Activated T-cell treated with anti-CD3 and anti-CD28 coated beads for 48 hours (primary cell): ENCODE measurements at places on chromosomes 7 and 10.

DNA sequence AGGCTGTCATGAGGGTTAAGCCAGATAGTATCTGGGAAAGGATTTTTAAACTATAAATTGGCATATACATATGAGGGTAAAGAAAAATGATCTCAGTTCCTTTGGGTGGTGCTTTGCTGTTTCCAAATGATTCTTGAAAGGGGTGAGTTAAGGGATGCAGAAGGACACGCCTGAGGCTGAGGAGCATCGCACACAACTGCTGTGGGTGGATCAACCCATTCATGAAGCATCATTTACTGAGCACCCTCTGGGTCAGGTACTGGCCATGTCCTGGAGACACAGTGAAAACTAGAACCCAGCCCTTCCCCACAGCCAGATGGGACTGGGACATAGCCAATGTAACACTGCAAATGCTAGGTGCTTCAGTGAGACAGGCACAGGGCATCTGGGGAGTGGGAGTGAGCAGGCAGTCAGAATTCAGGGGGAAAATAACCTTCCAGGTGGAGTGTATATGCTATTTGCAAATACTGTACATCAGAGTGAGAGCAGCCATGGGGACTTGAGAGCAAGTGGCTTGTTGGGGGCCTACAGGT, 112.1 kb downstream of the WDFY4 start:
- no peak for DNase-seq

DNA sequence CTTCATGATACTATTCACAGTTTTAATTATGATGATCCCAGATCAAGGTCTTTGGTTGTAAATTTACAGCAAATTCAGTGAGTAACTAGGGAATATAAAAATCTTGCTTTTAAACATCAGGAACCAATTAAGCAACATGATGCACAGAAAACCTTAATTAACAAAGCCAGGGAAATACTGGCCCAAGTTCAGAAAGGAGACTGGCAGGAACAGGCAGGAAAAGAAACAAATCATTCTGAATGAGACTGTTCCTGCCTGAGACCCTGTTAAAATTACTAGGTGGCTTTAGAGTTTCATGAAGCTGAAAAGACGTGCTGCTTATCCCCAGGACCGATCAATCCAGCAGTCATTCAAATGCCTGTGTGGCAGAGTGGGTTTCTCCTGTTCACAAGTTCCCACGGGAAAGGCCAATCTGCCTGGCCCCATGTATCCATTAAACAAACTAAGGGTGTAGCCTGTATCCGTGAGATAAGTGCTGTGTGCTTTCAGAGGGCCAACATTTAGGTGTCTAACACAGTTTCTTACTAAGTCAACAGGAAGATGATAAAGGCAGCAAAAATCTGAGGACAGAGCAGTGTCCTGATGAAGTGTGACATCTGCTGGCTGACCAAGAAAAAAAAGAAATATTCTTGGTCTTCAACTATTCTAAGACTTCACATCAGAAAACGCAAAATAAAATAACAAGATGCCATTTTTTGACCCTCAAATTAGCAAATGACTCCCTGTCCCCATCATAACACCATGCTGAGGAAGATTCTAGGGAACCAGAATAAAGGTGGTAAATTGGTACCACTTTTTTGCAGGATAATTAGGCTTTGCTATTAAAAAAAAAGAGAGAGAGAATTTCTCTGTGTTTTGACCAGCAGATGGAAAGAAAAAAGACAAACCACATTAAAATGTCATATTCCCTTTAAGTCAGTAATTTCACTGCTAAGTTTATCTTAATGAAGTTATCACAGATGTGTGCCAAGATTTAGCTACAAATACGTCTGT, 34.2 kb downstream of the PUS7 start:
- no peak for DNase-seq

- no peak for DNase-seq
Observed at GRCh38 chr7:3057066-3057420, 13.4 kb upstream of the CARD11 start.

GRCh38 chr7:106203473-106203872, 81.3 kb downstream of the NAMPT start:
- no peak for DNase-seq

- DNase-seq, result no peak
Observed at GRCh38 chr10:130354976-130355795, 219.0 kb downstream of the GLRX3 start.

GRCh38 chr7:117907049-117907640, 33.9 kb upstream of the CTTNBP2 start:
- no peak for DNase-seq

GRCh38 chr7:122770686-122771335, 68.1 kb upstream of the RNF148 start:
- DNase-seq, result no peak

DNA sequence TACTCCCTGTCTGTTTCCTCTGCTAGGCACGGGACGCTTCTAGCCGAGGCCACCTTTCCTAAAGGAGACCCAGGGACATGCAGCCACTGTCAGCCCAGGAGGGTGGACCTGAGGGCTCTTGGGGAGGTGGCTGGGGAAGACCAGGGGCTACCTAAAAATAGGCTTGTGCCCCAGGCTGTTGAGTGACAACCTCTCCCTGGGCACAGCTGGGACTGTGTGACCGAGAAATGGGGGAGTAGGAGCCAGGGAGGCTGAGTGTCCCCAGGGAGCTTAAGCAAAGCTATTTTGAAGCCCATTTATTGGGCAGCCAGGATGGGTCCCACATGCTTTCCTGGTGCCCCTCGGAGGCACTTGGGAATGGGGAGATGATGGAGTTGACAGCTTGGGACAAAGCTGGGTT, 63.8 kb downstream of the CALML3 start:
- DNase-seq, result no peak

DNA sequence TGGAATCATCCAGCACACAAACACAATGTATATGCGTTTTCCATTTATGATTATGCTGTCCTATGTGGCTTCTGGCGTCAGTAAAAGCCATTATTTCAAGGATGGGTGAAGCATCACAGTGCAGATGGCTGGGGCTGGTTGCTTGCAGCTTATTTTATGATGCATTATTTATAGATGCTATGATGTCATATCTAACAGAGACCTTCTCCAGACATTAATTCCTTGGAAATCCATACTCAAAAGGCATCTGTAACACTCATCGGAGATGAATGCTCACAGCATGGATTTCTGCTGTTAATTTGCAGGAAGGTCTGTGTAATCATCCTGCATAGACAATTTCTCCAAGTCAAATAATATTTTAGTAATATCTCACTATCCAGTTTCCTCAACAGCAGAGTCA, 7.2 kb downstream of the RGS10 start:
- DNase-seq, result no peak

GRCh38 chr7:137990251-137990941, 11.5 kb downstream of the CREB3L2 start:
- no peak for DNase-seq

DNA sequence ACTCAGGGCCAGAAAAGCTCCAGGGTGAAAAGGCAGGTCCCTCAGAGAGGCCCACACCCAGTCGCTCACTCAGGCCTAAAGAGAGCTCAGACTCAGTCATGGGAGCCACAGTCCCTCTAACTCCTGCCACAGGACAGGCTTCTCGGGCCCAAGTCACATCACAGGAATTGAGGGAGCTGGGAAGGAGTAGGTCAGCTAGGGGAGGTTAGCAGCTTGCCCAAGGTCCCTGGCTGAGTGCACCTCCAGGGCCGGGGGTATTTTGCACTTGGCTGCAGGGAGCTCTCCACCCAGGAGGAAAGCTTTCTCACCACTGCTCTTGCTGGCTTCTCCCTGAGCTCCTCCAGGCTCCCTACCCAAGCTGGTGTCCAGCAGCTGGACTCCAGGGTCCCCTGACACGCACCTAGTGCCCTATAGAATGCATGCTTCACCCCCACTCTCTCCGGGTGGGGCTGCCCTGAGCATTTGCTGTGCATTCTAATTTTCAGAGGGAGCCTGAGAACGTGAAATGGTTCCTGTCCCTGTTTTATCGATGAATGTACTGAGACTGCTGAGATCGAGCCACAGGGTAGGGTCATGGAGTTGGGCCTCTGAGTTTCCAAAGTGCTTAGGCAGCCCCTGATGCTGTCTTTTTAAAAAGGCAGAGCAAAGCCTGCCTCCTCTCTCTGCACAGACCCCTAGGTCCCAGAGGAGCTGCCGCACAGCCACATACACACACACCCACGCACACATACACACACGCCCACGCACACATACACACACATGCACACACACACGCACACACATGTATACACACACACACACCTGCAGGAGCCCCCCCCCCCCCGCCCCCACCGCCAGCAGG, 37.9 kb upstream of the RET start:
- no peak for DNase-seq

DNA sequence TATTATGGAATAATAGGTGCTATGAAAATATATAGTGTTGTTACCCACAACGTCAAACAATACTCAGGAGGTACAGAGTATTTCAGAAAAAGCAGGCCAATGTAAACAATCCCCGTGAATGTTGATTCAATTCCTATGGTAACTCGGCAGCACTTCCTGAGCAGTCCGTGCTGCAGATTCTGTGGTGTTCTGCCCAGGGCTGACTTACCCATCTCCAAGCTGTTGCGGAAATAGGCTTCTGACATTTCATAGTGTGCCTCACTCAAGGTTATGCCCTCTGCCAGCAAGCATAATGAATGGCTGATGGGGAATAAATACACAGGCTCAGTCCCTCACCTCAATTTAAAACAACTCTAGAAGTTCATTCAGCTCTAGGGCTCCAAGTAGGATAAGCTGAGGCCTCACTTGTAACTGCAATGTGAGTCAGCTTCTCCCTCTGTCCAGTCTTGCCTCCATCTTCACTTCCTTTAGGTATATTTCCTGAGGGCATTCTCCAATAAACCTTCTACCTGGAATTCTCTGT, 177.6 kb downstream of the GNAI1 start:
- DNase-seq, result no peak

DNA sequence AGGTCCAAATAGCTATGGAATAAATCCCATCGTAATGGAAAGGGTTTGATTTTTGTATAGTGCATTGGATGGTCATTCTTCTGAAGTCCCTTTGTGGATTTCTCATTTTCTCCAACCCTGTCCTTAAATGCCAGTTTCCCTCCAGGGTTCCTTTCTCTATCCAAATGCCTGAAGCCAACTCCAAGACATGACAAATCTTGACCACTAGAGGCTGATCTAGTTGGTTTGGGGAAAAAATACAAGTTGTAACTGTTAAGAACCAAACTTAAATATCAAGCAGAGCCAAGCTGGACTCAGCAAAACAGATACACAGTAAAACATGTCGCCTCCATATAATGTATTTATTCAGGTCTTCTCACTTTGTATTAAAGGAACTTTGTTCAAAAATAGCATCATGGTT, 28.7 kb downstream of the FRMD4A start:
- DNase-seq, result no peak

DNA sequence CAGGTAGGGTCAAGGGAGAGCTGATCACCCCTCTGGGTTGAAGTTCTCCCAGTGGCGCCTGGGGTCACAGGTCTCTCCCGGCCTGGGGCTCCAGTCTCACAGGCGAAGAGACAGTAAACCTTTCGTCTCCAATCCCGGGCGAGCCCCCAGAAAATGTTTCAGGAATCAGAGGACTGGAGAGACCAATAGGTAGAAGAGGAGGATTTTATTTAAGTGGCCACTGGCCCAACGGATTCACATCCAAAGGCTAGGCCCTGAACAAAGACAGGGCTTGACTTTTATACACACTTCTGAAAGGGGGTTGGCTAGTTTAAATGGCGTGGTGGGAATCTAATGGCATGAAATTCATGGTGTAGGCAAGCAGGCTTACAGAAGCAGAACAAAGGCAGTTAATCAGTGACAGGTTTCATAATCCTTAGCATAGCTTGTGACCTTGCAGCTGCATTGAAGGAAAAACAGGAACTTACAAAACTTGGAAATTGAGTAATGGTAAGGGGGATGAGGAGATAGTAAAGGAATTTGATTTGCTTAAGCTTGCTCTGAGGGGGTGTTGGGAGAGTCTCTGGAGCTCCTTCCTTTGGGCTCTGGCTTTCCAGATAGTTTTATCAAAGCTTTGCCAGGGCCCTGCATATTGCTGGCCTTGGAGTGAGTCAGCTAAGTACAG, 105.5 kb downstream of the TRIM24 start:
- no peak for DNase-seq
